ENCODE measurements at places on chromosomes 13 and 19.

DNA sequence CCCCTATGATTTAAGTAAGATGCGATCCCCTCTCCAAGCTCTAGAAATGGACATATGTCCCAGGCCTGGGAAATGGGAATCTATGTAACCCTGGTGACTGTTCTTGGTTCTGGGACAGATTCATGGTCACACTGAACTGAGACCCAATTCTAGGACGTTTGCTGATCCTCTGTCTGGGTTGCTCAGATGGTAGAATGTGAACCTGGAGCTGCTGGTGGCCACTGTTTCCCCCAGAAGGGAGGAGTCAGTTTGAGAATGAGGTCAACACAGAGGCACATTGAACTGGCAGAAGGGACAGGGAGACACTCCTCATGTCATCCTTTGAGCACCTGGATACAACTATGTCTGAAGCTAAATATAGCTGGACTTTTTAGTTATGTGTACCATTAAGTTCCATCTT lies 29.1 kb downstream of the FAM187B start:
- no peak for DNase-seq

- DNase-seq: no peak
These were observed 11.0 kb downstream of the MOB3A start for GRCh38 chr19:2084993-2085720.

DNA sequence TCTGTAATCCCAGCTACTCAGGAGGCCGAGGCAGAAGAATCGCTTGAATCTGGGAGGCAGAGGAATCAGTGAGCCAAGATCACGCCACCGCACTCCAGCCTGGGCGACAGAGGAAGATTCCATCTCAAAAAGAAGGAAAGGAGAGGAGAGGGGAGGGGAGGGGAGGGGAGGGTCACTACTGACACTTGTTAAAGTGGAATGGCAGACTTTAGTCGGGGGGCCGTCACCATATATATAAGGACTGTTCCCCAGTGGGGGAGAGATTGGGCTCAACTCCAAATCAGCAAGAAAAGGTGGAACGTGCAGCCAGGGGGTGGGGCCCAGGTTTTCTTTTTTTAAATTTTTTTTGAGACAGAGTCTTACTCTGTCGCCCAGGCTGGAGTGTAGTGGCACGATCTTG lies 26.2 kb downstream of the TPT1 start:
- DNase-seq: no peak

- DNase-seq: no peak
These were observed 57.0 kb downstream of the NUFIP1 start for GRCh38 chr13:44932171-44932849.

DNA sequence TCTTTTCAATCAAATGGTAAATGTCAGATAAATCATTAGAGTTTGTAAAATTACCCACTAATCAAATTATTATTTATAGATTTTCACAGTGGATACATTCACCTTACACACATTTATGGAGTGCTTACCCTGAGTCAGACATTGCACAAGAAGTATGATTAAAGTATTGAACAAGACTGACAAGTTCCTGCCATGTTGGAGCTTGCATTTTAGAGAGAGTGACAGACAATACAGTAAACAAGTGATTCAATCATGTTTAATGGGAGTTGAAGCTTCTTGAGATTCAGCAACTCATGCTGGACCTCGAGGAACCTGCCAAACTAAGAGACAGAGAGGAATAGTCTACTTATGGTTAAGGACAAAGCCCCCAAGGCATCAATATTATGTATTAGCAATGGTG lies 487.8 kb downstream of the PCDH17 start:
- DNase-seq: no peak

GRCh38 chr19:5621311-5621944 lies 1.1 kb downstream of the SAFB2 start:
- DNase-seq: no peak

- DNase-seq: no peak
These were observed 1.7 kb downstream of the ERCC1 start for GRCh38 chr19:45421947-45422498.

DNA sequence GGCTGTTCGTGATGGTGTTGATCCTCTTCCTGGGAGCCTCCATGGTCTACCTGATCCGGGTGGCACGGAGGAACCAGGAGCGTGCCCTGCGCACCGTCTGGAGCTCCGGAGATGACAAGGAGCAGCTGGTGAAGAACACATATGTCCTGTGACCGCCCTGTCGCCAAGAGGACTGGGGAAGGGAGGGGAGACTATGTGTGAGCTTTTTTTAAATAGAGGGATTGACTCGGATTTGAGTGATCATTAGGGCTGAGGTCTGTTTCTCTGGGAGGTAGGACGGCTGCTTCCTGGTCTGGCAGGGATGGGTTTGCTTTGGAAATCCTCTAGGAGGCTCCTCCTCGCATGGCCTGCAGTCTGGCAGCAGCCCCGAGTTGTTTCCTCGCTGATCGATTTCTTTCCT lies 12.2 kb upstream of the C19orf33 start:
- no peak for DNase-seq

DNA sequence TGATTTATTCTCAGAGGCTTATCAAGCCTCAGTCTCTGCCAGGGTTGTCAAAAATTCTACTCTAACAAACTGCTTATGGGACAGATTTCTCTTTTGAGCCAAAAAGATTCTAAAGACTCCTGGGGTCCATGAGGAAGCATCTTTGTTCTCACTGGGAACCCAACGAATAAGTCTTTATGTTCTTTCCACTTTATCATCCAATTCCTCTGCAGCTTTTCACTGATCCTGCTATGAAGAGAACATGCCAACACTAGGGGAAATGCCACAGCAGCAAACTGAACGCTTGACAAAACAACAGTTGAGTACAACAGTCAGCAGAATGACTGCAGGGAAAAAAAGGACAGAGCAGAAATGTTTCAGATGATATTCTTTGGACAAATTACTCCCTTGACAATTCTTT lies 22.2 kb downstream of the DCLK1 start:
- DNase-seq: no peak

GRCh38 chr13:23354520-23354919 lies 79.0 kb downstream of the SACS start:
- peak; percentile 23 for DNase-seq

DNA sequence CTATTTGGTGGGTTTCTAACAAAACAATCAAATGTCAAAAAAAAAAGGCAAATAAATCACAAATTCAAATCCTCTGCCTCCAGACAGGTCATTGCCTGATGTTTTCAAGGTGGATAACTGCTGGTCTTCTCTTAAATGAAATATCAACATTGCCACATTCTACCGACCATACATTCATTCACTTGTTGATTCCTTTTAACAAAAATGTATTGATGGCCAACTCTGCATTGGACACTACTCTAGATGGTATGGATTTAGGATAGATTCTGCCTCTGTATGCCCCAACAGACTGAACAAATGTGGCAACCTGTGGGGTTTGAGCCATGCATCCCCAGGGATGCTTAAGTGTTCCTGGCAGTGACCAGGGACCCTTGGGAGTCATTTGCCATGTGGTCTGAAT lies 87.6 kb upstream of the STK24 start:
- DNase-seq: no peak

DNA sequence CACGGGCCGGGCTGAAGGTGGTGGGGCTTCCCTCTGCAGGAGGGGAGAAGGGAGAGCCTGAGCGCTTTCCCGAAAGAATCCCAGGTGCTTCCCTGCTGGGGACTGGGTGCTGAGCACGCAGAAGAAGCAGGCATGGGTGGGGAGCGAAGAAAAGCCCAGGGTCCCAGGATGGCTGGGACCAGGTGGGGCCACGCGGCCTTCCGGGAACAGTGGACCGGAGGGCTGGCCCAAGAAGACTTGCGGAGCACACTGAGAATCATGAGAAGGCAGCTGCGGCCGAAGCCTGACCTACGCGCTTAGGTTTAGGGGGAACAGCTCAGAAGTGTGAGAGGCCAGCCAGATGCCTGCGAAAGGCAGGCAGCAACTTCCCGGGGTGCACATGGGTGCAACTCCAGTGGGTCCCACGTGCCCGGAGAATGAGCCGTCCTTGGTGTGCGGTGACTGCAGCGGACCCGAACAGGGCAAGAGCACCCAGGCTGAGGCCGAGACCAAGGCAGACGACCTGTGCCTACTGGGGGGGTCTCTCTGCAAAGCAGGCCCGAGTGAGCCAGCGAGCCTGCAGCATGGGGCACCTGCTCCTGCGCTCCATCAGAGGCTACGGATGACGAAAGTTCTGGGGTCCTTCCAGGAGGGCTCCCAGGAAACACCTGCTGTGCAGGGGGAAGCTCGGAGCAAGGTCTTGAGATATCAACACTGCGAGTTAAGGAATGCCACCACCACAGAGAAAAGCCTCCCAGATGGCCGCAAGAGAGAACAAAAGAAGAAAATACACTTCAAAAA lies 52.4 kb downstream of the MLLT1 start:
- DNase-seq: no peak

DNA sequence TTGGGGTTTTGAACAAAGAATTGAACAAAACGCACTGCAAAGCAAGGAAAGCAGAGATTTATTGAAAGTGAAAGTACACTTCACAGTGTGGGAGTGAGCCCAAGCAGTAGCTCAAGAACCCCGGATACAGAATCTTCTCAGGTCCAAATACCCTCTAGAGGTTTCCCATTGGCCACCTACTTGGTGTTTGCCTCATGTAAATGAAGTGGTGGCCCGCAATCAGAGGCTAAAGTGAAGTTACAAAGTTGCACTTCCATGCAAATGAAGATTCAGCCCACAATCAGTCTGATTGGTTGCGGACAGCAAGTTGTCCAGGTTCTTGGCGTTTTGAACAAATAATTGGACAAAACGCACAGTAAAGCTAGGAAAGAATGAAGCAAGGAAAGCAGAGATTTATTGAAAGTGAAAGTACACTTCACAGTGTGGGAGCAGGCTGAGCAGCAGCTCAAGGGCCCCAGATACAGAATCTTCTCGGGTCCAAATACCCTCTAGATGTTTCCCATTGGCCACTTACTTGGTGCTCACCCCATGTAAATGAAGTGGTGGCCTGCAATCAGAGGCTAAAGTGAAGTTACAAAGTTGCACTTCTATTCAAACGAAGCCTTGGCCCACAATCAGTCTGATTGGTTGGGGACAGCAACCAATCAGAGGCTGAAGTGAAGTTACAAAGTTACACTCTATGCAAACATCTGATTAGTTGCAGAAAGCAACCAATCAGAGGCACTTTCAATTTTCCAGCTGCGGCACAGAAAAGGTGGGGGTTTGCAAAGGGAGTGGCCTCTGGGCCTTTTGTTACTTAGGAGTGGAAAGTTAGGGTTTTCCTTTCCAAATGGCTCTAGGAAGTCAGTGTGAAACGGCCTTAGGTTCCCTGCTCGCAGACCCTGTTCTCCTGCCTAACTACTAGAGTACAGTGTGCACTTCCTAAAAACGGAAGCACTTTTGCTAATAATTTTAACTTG lies 4.8 kb upstream of the TM9SF2 start:
- no peak for DNase-seq

DNA sequence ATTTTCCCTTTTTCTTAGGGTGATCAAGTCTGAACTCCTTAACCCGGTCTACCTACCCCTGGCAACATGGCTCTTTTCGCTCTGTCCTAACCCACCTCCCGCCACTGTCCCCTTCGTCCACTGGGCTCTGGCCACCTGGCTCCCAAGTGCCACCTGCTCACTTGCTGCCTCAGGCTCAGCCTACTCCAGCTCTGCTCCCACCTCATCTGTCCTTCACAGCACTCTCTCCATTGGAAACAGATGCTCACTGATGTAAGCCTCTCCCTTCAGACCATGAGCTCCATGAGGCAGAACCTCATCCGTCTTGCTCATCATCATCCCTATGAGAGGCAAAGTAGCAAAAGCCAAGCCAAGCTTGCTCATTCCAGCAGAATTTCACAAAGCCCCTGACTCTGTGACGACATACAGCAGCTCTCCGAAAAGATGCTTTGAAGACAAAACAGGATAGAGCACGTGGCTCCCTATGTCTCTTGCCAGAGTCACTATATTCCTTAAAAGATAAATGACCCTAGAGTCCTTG lies 35.3 kb upstream of the AMER2 start:
- DNase-seq: no peak

- DNase-seq: no peak
These were observed 55.6 kb upstream of the ALOX5AP start for GRCh38 chr13:30679483-30680330.
